Nephron progenitor cell (in vitro differentiated cells): ENCODE measurements at places on chromosomes 6 and 20.

DNA sequence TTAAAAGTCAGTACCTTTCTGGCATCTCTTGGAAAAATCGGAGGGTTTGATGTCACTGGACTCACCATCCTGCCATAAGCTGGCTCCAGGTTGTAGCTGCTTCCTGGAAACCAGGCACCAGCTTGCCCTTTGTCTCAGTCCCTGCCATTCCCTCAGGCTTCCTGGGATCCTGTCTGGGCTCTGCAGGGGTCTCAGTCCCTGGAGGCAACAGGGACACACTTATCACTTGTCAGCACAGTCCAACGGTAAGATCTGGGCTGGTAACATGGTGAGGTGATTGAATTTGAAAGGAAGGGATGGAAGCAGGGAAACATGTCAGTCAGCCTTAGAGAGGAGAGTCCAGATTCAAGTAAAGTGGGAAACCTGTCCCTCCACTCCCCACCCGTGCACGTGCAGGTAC lies 147.6 kb upstream of the ECI2 start:
- no peaks in the 10 kb centered on the region for H3K36me3 ChIP-seq
- no peak overlapping the region for H3K27ac ChIP-seq
- no peak for DNase-seq
- H3K27me3 ChIP-seq = peaks cover 41% of the 10 kb centered on the region
- H3K4me3 ChIP-seq = no peak overlapping the region

- H3K4me3 ChIP-seq = no peak overlapping the region
- H3K27ac ChIP-seq = no peak overlapping the region
- H3K4me1 ChIP-seq = no peaks in the 10 kb centered on the region
- no peak for DNase-seq
These were observed 20.8 kb upstream of the FAM83D start for GRCh38 chr20:38905375-38905774.

- no peak overlapping the region for H3K4me3 ChIP-seq
- peaks cover 40% of the 10 kb centered on the region for H3K4me1 ChIP-seq
- H3K27me3 ChIP-seq = no peaks in the 10 kb centered on the region
- no peaks in the 10 kb centered on the region for H3K36me3 ChIP-seq
- no peak for DNase-seq
These were observed 1.7 kb upstream of the C20orf203 start for GRCh38 chr20:32675223-32675975.

GRCh38 chr20:59405226-59406200 lies 105.1 kb downstream of the EDN3 start:
- peaks cover 28% of the 10 kb centered on the region for H3K27me3 ChIP-seq
- H3K4me3 ChIP-seq = peak overlapping the region; percentile 34
- H3K36me3 ChIP-seq = no peaks in the 10 kb centered on the region
- no peak overlapping the region for H3K27ac ChIP-seq
- DNase-seq = no peak
- H3K4me1 ChIP-seq = peaks cover 26% of the 10 kb centered on the region

GRCh38 chr6:12769556-12770256 lies 53.1 kb downstream of the PHACTR1 start:
- no peaks in the 10 kb centered on the region for H3K4me1 ChIP-seq
- no peak for DNase-seq
- H3K36me3 ChIP-seq = no peaks in the 10 kb centered on the region
- H3K4me3 ChIP-seq = no peak overlapping the region
- H3K27ac ChIP-seq = no peak overlapping the region
- peaks cover 6% of the 10 kb centered on the region for H3K27me3 ChIP-seq
